ENCODE measurements at places on chromosomes 1 and 21.

GRCh38 chr1:118223426-118223825, 38.4 kb upstream of the SPAG17 start:
- DNase-seq: no peak

DNA sequence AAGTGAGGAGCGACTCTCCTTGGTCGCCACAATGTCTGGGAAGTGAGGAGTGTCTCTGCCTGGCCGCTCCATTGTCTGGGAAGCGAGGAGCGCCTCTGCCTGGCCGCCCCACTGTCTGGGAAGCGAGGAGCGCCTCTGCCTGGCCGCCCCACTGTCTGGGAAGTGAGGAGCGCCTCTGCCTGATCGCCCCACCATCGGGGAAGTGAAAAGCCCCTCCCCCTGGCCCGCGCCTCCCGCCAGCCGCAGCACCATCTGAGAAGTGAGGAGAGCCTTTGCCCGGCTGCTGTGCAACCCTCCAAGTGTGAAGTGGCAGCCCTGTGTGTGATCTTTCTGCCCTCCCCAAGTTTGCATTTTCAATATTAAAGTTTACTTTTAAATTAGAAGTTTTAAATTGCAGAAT, 95.0 kb upstream of the PPP2R5A start:
- no peak for DNase-seq

GRCh38 chr1:208462761-208463160, 218.6 kb upstream of the PLXNA2 start:
- no peak for DNase-seq

DNA sequence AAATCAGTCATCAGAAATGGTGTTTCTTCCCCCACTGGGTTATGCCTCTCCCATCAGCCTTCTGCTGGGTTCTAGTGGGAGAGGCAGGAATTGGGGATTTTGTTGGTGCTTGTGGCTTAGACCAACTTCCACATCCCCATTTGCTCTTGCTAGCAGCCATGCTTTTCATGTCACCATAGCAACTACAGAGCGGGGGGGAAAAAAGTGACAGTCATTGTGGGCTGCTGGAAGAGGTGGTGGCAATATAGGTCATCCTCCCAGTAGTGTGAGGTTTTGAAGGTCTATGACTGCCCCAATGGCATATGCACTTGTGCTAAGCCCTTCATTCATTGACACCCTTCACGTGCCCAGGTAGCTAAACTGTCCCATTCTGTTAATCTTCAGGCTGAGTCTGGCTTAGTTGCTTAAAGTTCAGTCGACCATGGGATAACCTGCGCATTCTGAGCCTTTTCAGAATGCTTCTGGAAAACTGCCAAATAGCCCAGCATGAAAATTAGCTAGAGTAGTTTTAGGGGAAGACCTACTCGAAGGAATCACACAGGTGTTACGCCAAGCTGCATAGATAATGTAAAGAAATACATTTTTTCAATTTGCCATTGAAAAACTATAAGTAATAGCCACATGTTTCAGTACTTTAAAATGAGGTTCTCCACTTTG, 53.7 kb upstream of the ZNF326 start:
- no peak for DNase-seq

Measured in activated CD8-positive, alpha-beta memory T cell treated with anti-CD3 and anti-CD28 coated beads for 48 hours (primary cell).